ENCODE measurements at places on chromosomes 7 and 10.

GRCh38 chr10:81696609-81697388 is 178.2 kb upstream of the NRG3 start:
- DNase-seq = no peak

DNA sequence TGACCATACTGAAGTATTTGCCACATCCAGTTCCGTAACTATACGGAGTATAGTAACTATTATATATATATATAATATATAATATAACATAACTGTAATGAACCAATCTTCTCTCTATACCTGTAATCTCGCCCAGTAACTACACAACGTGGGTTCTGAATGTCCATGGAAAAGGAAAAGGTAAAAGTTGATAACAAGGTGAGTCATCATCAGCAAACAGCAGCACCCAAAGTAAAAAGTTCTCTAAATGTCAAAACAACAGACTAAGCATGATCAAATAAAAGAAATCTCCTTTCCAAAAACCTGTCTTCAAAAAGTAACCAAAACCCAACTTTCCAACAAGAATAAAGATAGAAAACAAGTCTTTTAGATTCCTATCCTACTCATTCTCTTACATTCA is 42.8 kb downstream of the ELAPOR2 start:
- no peak for DNase-seq

GRCh38 chr10:71383972-71384687 is 12.6 kb upstream of the CDH23 start:
- no peak for DNase-seq

DNA sequence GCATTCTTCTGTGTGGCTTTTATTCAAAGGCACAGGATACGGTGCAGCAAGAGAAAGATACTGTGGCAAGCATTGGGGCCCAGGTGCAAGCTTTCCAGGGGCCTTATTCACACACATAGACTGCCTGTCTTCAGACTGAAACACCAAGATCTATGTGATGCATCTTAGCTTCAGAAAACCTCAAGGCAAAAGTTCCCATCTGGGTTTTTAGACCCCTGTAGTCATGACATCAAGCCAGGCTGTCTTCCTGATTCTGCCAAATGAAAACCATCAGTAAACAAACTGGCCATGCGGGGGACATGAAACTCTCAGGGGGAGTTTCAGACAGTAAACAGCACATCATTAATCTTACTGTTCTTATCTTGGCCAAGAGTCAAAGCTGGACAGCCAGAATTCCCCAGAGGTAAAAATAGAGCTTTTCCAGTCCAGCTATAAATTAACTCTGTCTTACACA is 9.8 kb downstream of the AGBL3 start:
- DNase-seq = no peak

Measured in putamen (tissue), 1 donor.